ENCODE measurements at places on chromosomes 7 and 10.

DNA sequence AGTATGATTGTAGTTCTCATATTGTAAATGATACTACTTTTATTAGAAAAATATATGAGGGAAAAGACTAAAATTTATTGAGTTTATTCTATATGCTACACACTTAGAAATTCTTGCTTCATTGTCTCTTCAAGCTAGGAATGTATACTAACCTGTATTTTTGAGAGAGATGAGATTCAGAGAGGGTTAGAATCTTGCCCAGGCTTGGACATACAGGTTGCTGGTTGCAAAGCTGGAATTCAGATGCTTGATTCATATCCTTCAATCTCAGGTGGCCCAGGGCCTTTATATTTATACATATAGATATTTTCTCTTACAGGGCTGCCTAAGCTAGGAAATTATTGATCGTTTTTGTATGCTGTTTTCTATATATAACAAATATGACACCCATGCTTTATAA is 324.2 kb downstream of the CDK14 start:
- no peak for DNase-seq

GRCh38 chr7:125427676-125428075 is 498.1 kb upstream of the POT1 start:
- DNase-seq = no peak

DNA sequence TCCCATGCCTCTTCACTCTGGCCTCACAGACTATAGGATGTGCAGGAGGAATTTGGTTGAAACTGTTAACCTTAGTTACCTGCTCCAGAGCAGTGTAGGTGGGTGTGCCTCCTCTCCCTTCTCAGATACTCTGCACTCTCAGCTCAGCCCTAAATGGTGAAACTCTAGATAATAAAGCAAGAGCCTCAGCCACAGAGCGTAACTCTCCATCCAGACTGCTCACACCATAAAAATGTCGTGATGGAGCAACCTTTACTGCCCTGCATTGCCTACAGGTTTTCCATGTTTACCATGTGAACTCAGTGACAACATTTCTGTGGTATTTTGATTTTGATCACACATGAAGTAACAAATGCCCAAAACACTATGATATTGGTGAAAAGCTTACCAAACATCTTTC is 227.7 kb downstream of the CREB5 start:
- no peak for DNase-seq

DNA sequence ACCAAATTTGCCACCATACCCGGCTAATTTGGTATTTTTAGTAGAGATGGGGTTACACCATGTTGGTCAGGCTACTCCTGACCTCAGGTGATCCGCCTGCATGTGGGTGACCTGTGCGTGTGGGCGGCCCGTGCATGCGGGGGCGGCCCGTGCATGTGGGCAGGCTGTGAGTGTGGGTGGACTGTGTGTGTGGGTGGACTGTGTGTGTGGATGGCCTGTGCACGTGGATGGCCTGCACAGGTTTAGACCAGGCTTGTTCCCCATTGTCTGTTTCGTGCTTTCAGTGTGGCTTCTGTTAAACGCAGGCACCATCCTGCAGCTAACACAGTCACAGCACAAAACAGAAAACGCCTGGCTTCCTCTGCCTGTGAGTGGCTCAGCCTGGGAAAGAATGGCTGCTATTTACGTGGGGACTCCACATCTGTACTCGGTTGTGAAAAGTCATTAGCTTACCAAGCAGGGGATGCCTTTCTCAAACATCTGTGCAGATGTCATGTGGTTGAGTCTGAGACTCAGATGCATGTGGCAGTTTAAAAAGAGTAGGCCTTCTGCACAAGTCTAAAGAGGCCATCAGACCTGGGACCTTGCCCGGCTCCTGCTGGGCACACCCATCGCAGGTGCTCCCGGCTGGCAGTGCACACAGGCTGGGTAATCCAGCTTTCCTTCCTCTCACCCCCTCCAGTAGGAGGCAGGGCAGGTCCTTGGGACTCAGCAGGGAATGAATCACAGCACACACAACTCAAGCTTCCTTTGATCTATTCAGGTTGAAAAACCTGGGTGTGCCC is 91.6 kb downstream of the COBL start:
- DNase-seq = no peak

- DNase-seq = no peak
Measured at GRCh38 chr10:102020938-102021337, 35.0 kb downstream of the ARMH3 start.

DNA sequence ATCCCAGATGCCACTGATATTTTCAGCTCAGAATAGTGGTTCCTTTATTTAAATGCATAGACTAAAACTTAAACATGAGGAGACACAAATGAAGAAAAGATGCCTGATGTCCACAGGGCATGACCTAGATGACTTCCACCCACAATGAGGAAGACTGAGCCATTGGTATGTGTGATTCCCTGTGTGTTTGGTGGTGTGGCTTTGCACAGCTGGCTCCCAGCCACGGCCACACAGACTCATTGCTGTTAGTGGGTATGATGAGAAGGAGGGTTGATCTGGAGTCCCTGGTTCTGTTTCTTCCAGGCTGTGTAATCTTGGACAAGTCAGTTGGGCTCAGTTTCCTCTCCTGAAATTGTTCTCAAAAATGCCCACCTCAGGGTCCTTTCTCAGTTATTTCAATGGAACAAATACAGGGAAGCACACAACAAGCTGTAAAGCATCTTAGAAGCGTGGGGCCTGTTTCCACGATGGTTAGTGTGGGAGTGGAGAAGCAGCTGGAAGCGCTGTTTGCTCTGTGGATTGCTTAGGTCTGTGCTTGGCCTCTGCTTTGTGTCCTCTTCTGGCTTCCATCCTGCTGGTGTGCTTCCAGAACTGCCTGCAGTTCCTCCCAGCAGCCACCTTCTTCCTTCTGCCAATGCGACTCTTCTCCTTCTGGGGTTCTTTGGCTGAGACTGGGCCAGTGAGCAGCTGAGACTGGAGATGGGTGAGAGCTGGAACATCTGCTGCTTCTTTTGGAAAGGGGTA is 303.7 kb downstream of the BMPER start:
- DNase-seq = no peak

- DNase-seq = no peak
Measured at GRCh38 chr7:80428161-80429054, 83.5 kb downstream of the GNAT3 start.

- no peak for DNase-seq
Measured at GRCh38 chr10:131480066-131480465, 168.5 kb upstream of the TCERG1L start.

- no peak for DNase-seq
Measured at GRCh38 chr7:549066-549890, 29.6 kb upstream of the PDGFA start.

DNA sequence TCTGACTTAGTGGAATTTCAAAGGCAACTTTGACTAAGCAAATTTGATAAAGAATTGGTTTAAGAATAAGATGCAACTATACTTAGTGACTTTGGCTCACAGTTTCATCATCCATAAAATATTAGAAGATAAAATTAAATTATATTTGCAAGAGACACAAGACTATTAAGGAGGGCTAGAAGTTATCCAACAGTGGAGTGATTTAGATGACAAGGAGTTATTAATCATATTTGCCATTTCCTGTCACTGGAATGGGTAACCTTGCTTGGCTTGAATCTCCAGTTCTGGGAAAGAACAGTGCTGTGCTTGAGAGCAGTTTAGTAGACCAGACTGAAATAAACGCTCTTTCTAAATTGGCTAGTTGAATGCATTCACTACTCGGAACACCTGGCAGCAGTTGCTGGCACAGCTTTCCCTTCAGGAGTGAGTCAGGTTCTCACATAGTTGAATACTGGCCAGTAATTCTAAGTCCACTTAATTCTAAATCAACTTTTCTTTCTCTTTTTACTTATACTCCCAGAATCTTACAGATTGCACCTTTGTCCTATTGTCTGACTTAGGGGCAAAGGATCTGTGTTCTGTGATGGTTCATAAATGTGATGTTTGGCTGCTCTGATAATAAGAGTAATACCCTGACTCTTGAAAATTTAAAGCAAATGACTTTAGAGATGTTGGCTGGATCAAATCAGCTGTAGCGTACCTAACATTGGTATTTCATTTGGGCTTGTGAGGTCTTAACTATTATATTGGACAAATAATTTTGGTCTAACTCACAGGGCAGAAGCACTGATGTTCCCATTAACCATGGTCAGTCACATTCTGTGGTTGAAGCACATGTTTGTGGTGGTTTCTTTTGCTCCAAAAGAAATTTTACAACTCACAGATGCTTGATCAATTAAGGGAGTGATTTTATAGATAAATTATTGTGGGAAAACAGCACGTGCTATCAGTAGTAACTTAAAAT is 16.6 kb downstream of the STMP1 start:
- DNase-seq = no peak

GRCh38 chr7:148318102-148318811 is 272.3 kb upstream of the C7orf33 start:
- DNase-seq = no peak

DNA sequence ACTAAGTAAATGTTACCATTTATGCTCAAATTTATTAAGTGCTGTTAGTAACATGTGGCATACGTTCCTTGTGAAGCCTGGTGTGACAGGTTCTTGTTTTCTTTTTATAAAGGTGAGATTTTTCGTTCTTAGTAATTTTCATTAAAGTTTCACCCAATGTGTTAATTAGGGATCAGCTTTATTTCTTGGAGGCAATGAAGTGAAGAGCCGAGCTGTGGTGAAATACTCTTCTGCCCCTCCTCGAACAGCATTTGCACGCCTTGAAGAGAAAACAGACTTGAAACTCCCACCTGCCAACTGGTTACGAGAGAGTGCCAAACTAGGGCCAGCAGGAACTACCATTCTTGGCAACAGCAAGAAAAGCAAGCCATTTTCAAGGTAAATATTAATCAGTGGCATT is 1.5 kb downstream of the EDRF1 start:
- no peak for DNase-seq

DNA sequence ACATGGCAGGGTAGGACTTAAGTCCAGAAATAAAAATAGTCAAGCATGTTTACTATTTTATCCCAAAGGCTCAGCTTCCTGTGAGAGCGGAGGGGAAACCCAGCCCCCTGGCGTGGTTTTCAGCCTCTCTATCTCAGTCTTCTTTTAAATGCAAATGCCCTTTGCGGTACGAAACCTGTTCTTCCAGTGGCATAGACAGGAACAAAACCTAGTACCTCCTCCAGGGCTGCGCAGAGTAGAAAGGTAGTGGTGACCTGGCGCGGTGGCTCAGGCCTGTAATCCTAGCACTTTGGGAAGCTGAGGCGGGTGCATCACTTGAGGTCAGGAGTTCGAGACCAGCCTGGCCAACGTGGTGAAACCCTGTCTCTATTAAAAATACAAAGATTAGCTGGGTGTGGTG is 181.3 kb upstream of the FOXK1 start:
- DNase-seq = no peak

DNA sequence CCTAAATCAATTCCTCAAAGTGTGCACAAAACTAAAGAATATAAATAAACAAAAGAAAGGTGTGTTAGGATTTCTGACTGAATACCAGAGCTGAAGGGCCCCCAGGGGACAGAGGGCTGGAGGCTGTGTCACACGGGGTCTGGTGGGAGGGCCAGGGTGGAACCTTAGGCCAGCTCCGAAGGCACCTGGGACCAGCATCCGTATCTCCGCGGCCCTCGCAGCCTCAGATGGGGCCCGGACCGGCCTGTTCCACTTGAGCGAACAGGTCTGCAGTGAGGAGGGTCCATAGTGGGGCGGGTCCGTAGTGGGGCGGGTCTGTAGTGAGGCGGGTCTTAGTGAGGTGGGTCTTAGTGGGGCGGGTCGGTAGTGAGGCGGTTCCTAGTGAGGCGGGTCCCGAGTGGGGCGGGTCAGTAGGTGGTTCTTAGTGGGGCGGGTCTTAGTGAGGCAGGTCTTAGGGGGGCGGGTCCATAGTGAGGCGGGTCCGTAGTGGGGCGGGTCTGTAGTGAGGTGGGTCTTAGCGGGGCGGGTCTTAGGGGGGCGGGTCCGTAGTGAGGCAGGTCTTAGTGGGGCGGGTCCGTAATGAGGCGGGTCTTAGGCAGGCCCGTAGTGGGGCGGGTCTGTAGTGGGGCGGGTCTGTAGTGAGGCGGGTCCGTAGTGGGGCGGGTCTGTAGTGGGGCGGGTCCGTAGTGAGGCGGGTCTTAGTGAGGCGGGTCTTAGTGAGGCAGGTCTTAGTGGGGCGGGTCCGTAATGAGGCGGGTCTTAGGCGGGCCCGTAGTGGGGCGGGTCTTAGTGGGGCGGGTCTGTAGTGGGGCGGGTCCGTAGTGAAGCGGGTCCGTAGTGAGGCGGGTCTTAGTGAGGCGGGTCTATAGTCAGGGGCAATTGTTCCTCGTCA is 15.1 kb downstream of the GPR146 start:
- no peak for DNase-seq

GRCh38 chr7:138186951-138187351 is 110.7 kb downstream of the AKR1D1 start:
- DNase-seq = no peak

- no peak for DNase-seq
Measured at GRCh38 chr10:129459762-129460539, 7.1 kb upstream of the MGMT start.

DNA sequence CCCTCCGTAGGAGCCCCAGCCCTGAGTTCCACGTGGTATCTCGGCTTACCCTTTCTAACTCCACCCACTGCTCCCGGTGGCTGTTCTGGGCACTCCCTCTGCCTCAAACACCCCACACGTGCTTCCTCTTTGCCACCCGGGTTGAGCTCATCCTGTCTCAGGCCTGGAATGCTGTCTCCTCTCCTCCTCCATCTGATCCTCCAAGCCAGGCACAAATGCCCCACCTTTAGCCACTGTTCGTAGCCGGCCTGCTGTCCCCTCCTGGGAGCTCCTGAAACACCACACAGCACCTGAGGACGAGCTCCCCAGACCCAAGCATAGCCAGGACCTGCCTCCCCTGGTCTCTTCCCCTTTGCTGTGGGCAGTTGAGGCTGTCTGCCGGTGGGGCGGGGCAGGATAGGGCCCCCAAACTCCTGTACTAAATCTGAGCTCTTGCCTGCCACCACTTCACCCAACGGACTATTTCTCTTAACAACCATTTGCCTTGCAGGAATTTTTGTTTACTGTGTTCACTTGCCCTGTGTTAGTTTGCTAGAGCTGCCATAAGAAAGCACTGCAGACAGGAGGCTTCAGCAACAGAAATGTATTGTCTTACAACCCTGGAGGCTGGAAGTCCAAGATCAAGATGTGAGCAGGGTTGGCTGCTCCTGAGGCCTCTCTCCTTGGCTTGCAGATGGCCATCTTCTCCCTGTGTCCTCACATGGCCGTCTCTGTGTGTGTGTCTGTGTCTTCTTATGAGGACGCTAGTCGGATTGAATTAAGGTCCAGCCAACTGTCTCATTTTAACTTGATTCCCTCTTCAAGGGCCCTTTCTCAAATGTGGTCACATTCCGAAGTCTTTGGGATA is 58.3 kb upstream of the SHH start:
- no peak for DNase-seq

DNA sequence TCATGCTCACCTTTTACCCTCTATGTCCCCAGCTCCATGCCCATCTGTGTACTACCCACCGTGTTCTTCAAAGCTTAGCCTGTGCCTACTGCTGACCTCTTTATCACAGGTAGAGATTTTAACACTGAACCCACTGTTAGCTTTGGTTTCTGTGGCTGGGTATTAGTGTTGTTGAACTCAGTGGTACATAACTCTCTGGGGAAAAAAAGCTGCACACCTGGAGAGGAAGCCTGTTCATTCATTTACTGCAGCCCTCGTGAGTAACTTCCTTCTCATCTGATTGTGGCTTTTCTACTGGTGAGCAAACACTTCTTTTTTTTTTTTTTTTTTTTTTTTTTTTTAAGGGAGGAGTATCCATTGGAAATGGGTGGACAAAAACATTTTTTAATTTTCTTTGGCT is 326.3 kb downstream of the CCSER2 start:
- DNase-seq = no peak
